ENCODE measurements at places on chromosomes 6 and 20.

GRCh38 chr6:38350220-38350619 is 289.5 kb downstream of the BTBD9 start:
- no peak for DNase-seq

DNA sequence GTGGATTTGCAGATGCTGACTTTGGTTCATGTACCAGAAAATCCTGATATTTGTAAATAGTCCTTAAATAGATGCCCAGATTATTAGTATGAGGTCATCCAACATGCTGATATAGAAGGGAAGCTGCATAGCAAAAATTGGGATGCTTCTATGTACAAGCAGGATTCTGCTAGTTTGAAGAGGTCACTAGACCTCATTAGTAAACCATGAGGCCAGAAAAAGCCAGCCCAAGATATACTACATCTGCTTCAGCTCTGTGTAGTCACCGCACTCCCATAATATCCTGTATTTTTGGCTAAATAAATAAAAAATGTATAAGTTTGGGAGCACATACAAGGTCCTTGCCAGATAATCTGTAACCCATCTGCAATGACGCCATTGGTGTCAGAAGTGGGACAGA is 13.0 kb downstream of the PTPRT start:
- no peak for DNase-seq

DNA sequence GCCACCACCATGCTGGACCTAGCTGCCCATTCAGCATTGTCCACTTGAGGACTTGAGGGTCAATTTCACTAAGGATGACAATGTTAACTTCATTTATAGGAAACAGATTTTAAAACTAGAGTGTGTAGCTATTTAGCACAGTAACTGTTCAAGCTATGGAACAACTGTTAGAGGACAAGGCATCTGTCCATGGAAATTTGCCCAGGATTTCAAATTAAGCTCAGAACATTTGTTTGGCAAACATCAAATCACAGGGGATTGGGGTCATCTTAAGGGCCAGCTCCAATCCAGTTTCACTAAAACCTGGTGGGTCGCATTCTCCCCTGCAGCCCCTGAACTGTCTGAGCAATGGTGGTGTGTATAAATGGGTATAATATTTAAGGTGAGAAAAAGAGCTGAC is 35.1 kb downstream of the PM20D2 start:
- DNase-seq = no peak

DNA sequence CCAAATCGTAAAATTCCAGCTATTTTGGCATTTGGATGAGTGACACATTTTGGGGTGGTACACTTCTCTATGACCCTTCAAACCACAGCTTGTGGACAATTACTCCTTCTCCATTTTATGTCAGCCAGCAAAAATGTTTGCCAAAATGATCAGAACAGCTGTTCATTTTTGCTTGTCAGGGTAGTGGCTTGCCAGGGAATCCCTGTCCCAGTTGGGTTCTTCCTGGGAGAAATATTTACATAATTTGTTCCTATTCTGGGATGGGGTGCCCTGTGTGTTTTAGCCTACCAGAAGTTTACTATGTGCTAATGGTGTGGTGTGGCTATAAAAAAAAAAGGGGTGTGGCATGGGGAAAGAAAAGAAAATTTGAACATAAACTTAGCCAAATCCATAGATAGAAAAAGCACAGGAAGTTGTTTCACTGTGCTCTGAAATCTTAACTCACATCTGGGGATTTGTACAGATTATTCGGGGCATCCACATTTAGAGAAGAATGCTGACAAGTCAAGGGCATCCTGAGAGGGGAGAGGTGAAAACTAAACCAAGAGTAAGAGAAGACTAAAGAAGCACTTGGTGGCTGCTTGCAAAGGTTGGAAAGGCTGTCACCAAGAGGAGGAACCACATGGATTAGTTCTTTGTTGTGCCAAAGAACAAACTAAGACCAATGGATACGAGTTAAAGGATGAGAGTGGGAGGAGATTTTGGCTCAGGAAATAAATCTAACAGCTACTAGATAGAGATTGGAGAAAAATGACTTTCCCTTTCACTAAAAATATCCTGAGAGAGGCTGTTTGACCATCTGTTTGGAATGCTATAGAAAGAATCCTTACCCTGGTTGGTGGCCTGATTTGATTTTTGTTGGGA is 55.2 kb upstream of the RBM24 start:
- DNase-seq = no peak

GRCh38 chr6:136317971-136318370 is 28.3 kb upstream of the BCLAF1 start:
- no peak for DNase-seq

GRCh38 chr6:117629119-117629660 is 26.9 kb upstream of the GOPC start:
- no peak for DNase-seq

- DNase-seq = no peak
Observed at GRCh38 chr6:159981403-159982245, 12.7 kb downstream of the IGF2R start.

DNA sequence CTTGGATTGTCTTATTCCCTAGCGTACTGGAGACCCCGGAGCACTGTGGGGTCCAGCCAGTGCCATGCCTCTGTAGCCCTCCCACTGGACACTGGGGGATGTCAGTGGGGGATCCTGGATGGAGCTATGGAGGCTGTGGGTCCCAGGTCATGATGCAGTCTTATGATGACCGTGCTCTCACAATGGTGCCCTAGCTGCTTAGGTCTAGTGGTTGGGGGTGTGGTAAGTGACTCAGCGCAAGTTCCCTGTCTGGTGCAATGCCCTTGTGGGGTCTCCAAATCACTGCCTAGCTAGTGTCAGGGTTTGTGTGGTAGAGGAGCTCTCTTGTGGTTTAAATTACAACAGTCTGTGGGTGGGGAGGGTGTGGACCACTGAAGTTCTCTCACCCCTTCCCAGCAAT is 135.4 kb downstream of the CDC5L start:
- DNase-seq = no peak

DNA sequence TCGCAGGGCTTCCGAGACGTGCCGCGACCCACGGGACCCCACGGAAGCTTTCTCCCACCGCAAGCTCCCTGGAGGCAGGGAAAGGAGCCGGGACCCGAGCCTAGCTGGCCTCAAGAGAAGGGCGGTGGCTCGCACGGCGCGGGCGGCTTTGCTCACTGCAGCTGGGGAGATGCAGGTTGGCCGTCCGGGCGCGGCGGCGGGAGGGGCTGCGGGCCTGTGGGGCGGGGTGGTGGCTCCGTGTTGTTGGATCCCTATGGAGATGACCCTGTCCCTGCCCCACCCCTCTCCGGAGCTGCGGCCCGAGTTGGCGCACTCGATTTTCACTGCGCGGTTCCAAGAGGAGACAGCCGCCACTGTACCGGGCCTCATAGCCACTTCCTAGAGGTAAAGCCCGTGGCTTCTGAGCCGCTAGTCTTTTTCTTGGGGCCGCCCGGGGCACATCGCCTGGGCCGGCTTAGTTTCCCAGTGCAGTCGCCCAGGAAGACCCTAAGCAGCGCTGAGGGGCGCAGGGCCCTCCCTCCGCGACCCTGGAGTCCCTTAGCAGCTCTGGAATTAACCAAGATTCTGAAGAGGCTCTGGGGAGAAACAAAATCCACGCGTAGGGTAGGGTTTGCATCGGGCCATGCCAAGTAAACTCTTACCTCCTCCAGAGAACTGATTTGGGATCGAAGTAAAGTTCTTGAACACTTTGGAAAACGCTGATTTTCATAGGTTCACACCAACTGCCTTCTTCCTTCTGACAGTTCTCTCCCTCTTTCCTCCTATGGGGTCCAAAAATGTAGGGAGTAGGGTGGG is at the start of gene ECT2L:
Gene ECT2L, plus strand, starts transcription at position 279 of the 795 bp plus-strand sequence. CDS start 17,188 bp downstream, outside the sequence.
- DNase-seq = no peak

DNA sequence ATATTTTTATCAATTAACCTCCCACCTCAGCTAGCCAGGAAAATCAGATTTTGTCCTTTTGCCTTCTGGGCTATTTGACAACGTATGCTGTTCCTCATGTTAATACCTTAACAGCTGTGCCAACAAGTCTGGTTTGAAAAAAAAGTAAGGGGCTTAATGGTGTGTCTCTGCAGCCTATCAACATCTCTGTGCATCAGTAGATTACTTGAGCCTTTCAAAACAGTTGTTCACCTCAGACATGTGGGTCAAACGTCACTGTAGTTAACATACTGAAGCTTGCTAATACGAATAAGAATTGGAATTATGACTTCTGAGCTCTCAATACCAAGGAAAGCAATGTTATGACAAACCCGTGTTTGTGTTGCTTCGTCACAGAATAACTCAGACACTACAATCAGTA is 23.0 kb downstream of the CEP57L1 start:
- DNase-seq = no peak

DNA sequence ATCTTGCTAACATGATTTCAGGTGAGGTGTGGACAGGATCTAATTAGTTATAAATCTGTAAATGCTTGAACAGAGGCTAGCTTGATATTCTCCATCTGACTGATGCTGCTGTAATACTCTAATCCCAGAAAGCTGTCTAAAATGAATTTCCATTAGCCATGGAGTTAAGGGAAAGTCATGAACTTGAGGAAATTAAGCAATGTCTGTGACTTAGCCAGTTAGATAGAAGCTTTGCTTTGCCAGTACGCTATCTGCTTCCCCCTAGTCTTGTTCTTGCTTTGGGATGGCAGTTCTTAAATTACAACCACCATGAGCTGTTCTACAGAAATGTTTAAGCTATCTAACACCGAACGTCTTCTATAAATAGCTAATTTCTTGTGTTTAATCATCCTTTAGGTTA is 195.7 kb downstream of the PRL start:
- no peak for DNase-seq

GRCh38 chr6:17015551-17016381 is 86.1 kb upstream of the STMND1 start:
- no peak for DNase-seq

GRCh38 chr6:71228461-71229041 is 60.1 kb upstream of the OGFRL1 start:
- DNase-seq = no peak
